ENCODE measurements at places on chromosomes 2 and 18.
A peak's percentile ranks its signal among the peaks of the same experiment; 100 is the strongest.

GRCh38 chr18:61764381-61764780, 128.4 kb downstream of the RNF152 start:
- DNase-seq, result no peak
- H3K4me1 ChIP-seq, result peaks cover 23% of the 10 kb centered on the region
- H3K36me3 ChIP-seq, result no peaks in the 10 kb centered on the region
- H3K27ac ChIP-seq, result peak overlapping the region; percentile 30
- no peak overlapping the region for H3K4me3 ChIP-seq

DNA sequence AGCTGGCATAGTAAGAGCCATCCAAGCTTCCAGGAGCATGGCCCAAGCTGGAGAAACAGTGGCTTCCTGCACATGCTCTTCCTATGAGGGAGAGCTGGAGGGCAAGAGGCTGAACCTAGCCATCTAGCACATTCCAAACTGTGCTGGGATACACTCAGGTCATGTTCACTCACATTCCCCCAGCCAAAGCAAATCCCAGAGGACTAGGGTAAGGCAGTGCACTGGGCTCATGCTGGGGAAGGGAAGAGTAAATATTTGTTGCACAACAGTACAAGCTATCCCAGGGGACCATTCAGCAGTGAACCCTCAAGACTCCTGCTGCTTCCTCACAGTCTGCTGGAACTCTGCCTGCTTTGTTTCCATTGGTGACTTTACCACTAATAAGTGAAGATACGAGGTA, 20.7 kb upstream of the GYPC start:
- no peak overlapping the region for H3K4me3 ChIP-seq
- H3K27ac ChIP-seq, result no peak overlapping the region
- no peaks in the 10 kb centered on the region for H3K4me1 ChIP-seq
- no peaks in the 10 kb centered on the region for H3K36me3 ChIP-seq

- peaks cover 19% of the 10 kb centered on the region for H3K27me3 ChIP-seq
- no peaks in the 10 kb centered on the region for H3K4me1 ChIP-seq
- no peak overlapping the region for H3K27ac ChIP-seq
- no peaks in the 10 kb centered on the region for H3K36me3 ChIP-seq
- H3K4me3 ChIP-seq, result no peak overlapping the region
Measured at GRCh38 chr2:26880161-26880560, 32.2 kb downstream of the DPYSL5 start.

DNA sequence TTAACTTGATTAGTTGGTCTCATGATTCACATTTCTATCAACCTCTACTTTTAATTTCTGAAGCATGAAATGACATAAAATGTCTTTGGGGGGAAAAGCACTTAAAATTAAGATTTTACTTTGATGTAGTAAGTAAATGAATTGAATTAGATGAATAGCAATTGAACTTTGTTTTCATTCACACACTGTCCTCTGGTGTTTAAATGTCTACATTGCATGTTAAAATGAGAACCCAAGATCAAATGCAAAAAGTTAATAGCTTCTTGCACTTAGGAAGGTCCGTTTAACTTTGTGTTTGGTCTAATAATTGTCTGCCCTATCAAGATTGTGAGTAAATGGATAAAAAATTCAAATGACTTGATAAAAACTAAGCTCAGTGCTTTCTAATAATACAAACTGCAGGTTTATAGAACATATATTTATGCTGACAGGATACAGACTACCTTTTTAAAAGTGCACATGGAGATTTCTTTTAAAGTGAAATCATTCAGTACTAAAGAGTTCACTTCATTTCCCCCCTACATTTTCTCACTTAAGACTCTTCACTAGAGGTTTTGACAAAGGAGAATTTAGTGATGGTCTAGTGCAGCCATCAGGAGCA, 156.2 kb upstream of the NABP1 start:
- no peak overlapping the region for H3K27ac ChIP-seq
- no peaks in the 10 kb centered on the region for H3K27me3 ChIP-seq
- no peaks in the 10 kb centered on the region for H3K36me3 ChIP-seq
- no peak for DNase-seq
- peaks cover 2% of the 10 kb centered on the region for H3K4me1 ChIP-seq

DNA sequence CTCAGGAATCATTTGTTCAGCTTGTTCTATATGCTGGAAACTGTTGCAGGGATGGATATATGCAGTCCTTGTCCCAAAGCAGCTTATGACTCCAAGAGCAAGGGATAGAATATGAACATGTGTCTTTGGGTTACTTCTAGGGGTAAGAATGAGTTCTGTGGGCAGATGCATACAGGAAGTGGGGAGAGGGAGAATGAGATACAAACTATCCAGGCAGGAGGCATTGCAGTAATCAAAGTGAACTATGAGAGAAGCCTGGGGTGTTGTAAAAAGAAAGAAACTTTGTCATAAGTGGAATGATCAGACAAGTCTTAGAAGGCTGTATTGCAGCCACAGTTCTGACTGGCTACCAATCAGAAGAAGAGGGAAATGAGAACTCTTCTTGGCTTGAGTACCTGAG, 44.8 kb upstream of the RAB6D start:
- DNase-seq, result no peak
- H3K27ac ChIP-seq, result no peak overlapping the region
- peaks cover 70% of the 10 kb centered on the region for H3K27me3 ChIP-seq
- H3K4me1 ChIP-seq, result no peaks in the 10 kb centered on the region

DNA sequence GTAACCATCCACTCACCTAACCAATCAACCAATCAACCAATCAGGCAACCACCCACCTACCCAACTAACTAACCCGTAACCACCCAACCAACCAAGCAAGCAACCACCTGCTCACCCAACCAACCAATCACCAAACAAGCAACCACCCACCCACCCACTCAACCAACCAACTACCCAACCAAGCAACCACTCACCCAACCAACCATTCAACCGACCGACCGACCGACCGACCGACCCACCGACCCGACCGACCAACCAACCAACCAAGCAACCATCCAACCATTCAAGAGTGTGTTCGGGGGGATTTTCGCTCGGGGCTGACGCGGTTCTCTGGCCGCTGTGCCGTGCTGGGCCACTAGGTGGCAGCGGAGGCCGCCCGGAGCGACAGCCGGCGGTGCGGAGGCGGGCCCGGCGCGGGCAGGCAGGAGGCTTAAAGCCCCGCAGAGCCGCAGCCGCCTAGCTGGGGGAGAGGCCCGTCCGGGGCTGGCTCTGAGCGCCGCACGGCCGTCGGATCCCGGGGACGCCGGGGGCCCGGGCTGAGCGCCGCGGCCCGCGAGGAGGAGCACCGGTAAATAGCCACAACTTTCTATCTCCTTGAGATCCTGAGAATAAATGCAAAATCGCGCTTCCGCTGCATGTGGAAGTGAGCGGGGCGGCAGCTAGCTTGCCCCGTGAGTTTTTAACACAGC, at the start of gene MC5R:
Gene MC5R (plus strand): TSS at position 443 of the 689 bp plus-strand sequence. CDS start 1,617 bp downstream, outside the sequence.
- H3K27me3 ChIP-seq, result peaks cover 50% of the 10 kb centered on the region
- H3K36me3 ChIP-seq, result no peaks in the 10 kb centered on the region
- H3K27ac ChIP-seq, result no peak within 1 kb of the TSS
- peak; percentile 45 for DNase-seq
- peak within 1 kb of the TSS; percentile 42 for H3K4me3 ChIP-seq
- no peaks in the 10 kb centered on the region for H3K4me1 ChIP-seq

- no peak overlapping the region for H3K27ac ChIP-seq
- DNase-seq, result no peak
- peaks cover 7% of the 10 kb centered on the region for H3K27me3 ChIP-seq
- H3K4me1 ChIP-seq, result no peaks in the 10 kb centered on the region
Measured at GRCh38 chr2:174522553-174522952, 35.7 kb upstream of the GPR155 start.

DNA sequence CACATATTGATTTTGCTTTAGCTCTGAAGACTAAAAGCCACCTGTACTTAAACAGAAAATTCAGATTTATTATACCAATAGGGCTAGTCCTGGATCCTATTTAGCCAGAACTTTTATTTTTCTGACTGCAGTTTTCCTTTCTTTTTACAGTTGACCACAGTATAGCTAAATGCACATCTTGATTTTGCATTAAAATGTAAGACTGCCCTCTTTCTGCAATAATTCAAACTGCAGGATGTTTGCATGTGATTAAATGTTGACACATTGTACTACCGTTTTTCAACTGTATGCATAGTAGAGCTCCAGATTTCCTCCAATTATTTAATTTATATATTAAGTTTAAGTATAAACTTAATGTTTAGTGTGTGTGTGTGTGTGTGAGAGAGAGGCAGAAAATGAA, 1262.9 kb downstream of the SUCLG1 start:
- H3K27me3 ChIP-seq, result no peaks in the 10 kb centered on the region
- no peak overlapping the region for H3K4me3 ChIP-seq
- no peak overlapping the region for H3K27ac ChIP-seq
